ENCODE measurements at places on chromosomes 5 and 9.

DNA sequence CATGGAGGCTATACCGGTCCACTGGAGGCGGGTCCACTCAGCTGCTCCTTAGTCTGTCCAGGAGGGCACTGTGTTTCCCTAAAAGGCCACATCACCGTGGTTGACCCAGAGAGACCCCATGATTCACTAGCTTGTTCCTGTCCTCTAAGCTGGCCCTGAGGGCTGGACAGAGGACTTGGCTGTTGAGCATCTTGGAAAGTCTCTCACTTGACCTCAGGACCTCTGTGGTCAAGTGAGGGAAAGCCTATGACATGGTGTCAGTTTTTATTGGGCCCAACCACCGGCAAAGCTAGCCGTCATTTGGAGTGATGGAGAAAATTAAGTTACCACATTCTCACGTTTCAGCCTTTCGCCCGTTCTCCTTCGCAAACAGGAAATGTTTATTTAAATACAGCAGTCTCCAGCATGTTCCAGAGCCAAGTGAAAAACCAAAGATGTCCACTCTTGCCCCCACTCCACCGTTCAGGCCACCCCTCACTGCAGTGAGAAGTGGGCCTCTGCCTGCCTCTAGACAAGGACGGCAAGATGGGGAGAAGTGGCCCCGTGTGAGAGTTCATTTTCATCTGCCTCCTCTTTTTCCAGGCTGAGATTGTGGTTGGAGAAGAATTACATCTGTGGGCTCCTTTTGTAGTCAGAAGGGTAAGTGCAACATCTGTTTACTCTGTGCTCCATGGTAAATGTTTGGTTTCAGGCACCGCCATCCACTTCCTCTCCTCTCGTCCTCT lies 4.4 kb downstream of the SLIT3 start:
- no peak for DNase-seq

GRCh38 chr5:39765366-39765765 lies 340.6 kb upstream of the DAB2 start:
- no peak for DNase-seq

GRCh38 chr5:37975531-37975930 lies 135.7 kb upstream of the GDNF start:
- DNase-seq: no peak

GRCh38 chr5:14935341-14935740 lies 63.8 kb upstream of the ANKH start:
- DNase-seq: no peak

GRCh38 chr9:89207026-89207425 lies 28.4 kb upstream of the SHC3 start:
- DNase-seq: no peak
